H7 (cell line): ENCODE measurements at places on chromosomes 12 and 14. TPM values are rescaled to one million over a fixed set of nuclear protein-coding genes. Genes with fewer than 3 reads are reported as not detected.
A peak's percentile ranks its signal among the peaks of the same experiment; 100 is the strongest.

TAS2R14 gene
- 0.10 and 0.92 TPM in 2 replicates for total RNA-seq

CELA1 gene
- total RNA-seq = not detected in 2 replicates

CISTR gene
- total RNA-seq = not detected in 2 replicates

DNA sequence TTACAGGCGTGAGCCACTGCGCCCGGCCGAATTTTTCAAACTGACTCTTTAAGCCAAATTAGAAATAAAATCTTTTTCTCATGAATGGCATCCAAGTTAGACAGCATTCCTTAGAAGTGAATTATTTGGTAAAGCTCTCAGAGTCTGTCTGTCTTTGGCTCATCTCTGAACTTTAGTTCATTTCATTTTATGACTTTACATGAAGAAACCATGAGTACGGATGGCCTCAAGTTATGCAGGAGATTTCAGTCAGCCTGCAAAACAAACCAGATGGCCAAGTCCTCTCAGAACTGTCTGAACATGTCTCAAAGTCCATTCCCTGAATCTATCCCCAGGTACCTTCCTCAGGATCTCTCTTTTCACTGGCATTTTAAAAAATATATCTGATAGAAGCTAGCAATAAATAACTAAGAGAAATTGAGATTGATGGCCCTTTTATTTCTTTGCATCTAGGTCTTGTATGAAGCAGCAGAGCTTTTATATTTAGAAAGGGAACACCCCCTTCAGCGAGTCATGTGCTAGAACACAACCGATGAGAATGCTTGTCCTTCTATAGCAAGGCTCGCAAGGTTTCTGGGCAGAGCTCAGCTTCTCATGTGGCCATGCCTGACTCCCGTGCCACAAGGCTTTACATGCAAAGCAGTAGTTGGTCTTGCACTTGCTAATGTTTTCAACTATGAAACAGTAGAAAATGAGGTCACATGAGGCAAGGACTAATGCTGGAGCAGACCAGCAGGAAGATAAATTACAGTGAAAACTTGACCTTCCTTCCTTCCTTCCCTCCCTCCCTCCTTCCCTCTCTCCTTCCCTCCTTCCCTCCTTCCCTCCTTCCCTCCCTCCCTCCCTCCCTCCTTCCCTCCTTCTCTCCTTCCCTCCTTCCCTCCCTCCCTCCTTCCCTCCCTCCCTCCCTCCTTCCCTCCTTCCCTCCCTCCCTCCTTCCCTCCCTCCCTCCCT is 125.0 kb downstream of the AKAP6 start:
- DNase-seq = no peak

DNA sequence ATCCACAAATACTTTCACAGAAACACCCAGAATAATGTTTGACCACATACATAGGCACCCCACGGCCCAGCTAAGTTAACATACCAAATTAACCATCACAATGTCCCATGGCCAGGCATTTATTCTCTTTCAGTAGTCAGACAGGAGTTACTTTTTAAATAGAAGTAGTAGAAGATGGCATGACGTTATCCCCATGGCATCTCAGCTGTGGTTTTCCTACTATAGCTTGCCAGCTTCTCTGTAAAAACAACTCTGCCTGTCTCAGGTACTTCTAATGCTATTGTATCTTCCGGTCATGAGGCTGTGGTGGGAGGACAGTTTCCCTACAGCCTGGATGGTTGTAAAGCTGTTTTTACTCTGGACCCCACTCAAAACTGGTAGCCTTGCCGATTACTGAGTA is 19.3 kb downstream of the CTSG start:
- no peak for DNase-seq

DNA sequence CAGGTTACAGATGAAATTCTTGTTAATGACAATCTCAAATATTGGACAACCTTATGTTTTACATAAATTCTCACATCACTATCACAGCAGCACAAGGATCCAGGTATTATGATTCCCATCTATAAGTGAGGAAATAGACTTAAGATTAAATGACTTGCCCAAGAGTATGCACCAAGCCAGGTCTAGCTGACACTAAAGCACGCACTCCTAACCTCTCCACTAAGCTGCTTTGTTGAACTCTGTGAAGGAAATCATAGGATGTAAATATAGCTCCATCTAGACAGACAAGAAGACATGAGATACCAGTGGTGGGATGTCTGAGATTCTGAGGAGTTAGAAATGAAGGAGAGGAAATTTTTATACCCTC is 87.9 kb downstream of the PHLDA1 start:
- DNase-seq = no peak

GRCh38 chr14:61730756-61731373 is 31.4 kb upstream of the SNAPC1 start:
- DNase-seq = no peak

DNA sequence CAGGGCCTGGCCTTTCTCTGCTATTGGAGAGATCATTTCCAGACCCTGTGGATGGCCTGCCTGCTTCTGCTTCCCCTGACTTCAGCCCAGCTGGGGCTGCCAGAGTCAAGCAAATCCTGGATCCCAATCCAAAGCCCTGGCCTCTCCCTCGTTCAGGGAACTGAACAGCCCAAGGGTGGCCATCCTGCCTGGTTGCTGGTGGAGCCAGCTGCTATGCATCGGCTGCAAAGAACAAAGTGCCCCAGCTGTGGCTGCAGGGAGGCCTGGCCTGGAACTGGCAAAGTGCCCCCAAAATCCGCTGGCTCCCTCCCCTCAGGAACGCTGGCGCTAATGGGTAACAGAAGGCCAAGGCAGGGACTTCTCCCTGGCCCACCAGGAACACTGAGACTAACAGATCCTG is 56.4 kb downstream of the LRRC74A start:
- DNase-seq = no peak

DNA sequence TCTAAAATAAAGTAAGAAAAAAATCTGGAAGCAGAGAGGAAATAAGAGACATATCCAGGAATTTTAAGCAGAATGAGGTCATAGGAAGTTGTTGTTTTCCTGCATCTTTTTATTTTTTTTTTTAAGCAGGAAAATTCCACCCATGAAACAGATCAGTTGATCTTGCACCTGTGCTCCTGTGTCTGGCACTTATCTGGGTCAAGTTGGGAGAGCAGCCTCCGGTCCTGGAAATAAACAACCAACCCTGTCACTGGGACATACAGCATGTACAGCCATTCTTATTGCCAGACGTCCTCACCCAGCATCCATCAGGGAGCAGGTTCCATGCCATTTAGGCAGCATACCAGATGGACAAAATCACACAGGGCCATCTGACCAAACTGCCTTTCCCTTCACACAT is 266.0 kb upstream of the BTG1 start:
- DNase-seq = no peak

GRCh38 chr12:19338405-19338804 is 100.9 kb upstream of the AEBP2 start:
- DNase-seq = no peak

- DNase-seq = peak; percentile 84
Measured at GRCh38 chr14:68819260-68819691, 26.4 kb upstream of the ZFP36L1 start.

DNA sequence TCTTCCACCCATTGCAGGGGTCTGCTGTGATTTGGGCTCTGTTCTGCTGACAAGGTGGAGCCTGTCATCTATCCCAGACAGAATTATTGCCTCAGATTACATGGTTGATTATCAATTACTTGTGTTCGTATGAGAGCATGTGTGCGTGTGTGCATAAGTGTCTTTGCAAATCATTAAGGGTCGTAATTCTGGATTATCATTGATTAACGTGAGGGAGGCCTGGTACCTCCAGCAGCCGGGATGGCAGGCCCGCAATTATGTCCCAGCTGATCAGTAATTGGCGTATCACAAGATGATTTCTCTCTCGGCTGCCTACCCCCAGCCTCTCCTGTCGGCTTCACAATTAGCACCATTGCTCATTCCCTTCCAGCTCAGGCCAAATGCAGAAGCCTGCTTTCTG is 29.6 kb upstream of the IRF2BPL start:
- no peak for DNase-seq
